Cerebellar cortex (tissue), 1 donor: ENCODE measurements at places on chromosomes 7 and 10.

DNA sequence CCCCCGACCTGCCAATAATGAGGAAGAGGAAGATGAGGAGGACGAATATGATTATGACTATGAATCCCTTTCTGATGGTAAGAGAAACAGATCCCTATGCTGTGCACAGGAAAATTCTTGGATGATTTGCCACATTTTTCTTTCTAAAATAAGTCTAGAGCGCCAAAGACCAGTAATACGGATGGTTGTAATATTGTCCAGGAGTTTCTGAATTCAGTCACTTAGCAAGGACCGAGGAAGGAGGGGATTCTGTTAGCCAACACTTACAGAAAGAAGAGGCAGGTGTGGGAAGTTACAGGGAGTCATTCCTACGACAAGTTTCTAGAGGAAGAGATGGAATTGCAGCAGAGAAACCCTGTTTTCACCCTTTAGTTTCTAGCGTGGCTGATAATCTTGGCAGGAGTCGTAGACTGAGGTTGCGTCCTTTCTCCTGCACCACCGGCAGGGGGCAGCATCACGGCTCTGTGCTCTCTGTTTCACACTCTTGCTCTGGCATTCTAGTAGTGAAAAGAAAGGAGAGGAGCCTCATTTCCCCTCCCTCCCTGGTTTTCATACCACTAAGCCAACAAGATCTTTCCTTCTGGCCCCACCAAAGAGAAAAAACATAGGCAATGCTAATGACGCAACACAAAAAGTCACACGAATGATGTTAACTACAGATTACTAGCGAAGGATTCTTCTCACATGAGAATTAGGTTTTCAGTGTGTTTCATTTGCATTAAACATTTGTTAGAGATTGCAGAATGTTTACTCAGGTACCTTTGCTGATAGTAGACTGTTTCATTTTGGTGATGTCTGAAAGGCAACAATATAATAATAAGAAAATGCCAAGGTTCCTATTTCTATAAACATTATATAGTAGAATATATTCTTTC, 82.7 kb downstream of the NOC3L start:
- peak; percentile 51 for DNase-seq

DNA sequence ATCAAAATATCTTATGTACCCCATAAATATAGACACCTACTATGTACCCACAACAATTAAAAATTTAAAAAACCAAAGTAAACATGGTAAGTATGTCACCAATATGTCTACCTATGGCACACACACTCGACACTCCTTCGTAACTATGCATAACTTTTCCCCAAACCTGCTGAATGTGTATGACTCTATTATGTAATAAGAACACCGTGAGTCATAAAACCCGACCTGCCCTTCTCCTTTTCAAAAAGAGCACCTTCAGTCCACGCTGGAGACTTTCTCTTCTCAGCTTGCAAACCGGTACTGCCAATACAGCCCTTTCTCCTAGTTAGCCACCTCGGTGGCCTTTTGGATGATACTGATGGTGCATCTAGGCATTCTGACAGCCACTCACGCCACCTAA, 186.3 kb downstream of the PRPF18 start:
- no peak for DNase-seq

- DNase-seq = no peak
Measured at GRCh38 chr10:43607199-43607573, 948 bp downstream of the ZNF485 start.

GRCh38 chr7:27141923-27142579, 1.4 kb downstream of the HOXA5 start:
- no peak for DNase-seq

DNA sequence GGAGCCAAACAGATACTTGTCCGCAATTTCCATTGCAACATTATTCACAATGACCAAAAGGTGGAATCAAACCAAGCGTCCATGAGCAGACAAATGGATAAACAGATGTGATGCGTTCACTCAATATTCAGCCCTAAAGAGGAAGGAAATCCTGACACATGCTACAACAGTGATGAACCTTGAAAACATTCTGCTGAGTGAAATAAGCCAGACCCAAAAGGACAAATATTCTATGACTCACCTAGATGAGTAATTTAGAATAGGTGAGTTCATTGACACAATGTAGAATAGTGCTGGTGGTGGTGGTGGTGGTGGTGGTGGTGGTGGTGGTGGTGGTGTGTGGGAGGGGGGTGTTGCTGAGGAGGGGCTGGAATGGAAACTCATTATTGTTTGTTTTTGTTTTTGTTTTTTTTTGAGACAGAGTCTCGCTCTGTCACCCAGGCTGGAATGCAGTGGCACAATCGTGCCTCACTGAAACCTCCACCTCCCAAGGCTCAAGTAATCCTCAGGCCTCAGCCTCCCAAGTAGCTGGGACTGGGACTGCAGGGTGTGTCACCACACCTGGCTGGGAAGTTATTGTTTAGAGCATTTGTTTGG, 28.6 kb downstream of the SMKR1 start:
- DNase-seq = no peak

DNA sequence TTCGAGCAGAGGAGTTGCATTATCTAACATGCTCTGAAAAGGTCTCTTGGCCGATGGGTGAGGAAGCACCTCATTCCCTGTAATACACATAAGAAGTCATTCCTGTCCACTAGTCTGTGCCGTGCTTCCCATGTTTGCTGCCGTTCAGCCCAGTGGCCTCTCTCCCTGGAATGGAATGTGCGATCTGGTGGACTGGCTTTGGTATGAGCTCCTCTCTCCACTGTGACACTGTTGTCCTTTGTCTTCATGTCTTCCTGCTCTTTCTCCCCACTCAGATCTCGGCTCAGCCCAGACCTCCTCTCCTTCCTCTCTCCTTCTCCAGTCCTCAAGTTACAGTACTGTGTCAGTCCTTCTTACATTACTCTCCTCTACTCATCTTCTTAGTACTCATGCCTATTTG, 192.8 kb upstream of the KLF6 start:
- no peak for DNase-seq
